ENCODE measurements at places on chromosomes 16 and 17.
A peak's percentile ranks its signal among the peaks of the same experiment; 100 is the strongest.

GRCh38 chr16:20799599-20799998, 6.7 kb downstream of the ERI2 start:
- DNase-seq, result no peak
- H3K27ac ChIP-seq, result no peak overlapping the region
- H3K4me3 ChIP-seq, result no peak overlapping the region
- peaks cover 13% of the 10 kb centered on the region for H3K36me3 ChIP-seq

GRCh38 chr17:79991140-79991923, 44.3 kb downstream of the TBC1D16 start:
- H3K4me1 ChIP-seq, result peaks cover 26% of the 10 kb centered on the region
- no peaks in the 10 kb centered on the region for H3K27me3 ChIP-seq
- no peak overlapping the region for H3K27ac ChIP-seq
- no peaks in the 10 kb centered on the region for H3K36me3 ChIP-seq
- DNase-seq, result peak; percentile 91

- no peak overlapping the region for H3K4me3 ChIP-seq
- H3K36me3 ChIP-seq, result no peaks in the 10 kb centered on the region
- DNase-seq, result no peak
- H3K4me1 ChIP-seq, result no peaks in the 10 kb centered on the region
- H3K27ac ChIP-seq, result no peak overlapping the region
These were observed 36.2 kb downstream of the C16orf82 start for GRCh38 chr16:27102701-27103575.

GRCh38 chr16:563072-563644, 3.0 kb downstream of the PRR35 start:
- H3K36me3 ChIP-seq, result no peaks in the 10 kb centered on the region
- H3K4me1 ChIP-seq, result peaks cover 11% of the 10 kb centered on the region
- no peak overlapping the region for H3K4me3 ChIP-seq
- peaks cover 7% of the 10 kb centered on the region for H3K27me3 ChIP-seq
- H3K27ac ChIP-seq, result no peak overlapping the region

DNA sequence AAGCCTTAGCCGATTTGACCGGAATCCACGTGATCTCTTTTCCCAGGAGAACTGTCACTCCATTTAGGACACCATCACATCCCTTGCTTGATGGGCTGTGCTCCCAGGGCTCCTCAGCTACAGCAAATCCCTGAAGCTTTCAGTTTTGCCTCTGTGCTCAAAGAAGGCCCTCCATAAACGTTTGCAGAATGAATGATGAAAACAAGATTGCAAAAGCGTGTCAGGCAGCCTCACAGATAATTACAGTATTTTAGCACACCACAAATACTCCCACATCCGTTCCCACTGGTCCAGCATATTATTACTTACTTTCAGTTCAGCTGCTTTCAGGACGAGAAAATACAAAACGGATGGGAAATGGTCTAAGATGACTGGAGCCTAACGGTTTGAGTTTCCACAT, 84.6 kb downstream of the USP31 start:
- peaks cover 3% of the 10 kb centered on the region for H3K27me3 ChIP-seq
- no peak overlapping the region for H3K4me3 ChIP-seq
- no peak for DNase-seq

GRCh38 chr17:13337864-13338371, 263.8 kb downstream of the HS3ST3A1 start:
- DNase-seq, result peak; percentile 14
- no peak overlapping the region for H3K27ac ChIP-seq
- peaks cover 33% of the 10 kb centered on the region for H3K27me3 ChIP-seq
- peaks cover 4% of the 10 kb centered on the region for H3K4me1 ChIP-seq
- H3K36me3 ChIP-seq, result no peaks in the 10 kb centered on the region

DNA sequence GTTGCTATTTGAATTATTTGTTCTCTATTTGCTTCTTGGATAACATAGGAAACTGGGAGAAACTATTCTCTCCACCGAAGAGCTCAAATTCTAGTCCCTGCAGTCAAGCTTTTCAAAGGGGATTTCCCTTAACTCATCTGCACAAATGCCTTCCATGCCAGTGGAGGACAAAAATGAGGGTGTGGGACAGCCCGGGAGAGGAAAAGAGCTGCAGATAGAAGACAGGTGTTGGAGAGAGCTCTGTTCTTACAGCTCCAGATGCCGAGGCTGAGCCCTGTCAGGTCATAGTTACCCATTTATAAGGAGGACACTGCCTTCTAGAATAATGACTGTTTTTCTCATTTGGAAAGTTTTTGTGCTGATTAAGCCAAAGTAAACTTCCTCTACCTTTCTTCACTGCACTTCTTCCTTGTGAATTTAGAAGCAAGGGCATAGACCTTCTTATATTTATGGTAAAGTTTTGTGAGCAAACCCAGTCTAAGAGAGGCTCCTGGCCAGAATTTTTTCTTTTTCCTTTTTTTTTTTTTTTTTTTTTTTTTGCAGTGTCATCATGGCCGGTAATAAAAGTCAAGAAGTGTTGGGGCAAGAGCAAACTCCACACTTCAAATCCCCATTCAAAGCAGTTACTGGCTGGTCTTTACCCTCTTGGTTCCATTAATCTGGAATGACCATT, 177.2 kb downstream of the ABCC12 start:
- H3K27ac ChIP-seq, result no peak overlapping the region
- H3K27me3 ChIP-seq, result no peaks in the 10 kb centered on the region
- H3K4me3 ChIP-seq, result no peak overlapping the region
- no peak for DNase-seq

- H3K36me3 ChIP-seq, result peaks cover 17% of the 10 kb centered on the region
- no peaks in the 10 kb centered on the region for H3K4me1 ChIP-seq
- H3K27ac ChIP-seq, result no peak overlapping the region
- DNase-seq, result no peak
- H3K27me3 ChIP-seq, result no peaks in the 10 kb centered on the region
These were observed 9.0 kb downstream of the TTYH2 start for GRCh38 chr17:74222399-74222798.

DNA sequence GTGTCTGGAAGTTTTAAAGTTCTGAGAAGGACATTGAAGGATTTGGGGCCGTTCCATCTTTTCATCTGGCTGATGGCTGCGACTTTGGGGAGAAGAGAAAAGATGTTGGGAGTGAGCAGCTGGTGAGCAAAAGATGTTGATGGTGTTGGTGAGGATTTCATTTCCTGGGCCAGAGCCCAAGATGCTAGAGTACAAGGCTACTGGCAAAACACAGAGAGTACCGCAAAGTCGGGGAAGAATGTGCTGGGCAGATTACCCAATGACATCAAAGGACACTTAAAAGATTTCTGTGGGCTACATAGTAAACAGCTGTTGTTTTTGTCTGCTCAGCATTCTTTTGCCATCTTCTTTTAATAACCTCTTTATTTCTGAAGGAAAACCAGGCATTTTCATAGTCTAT, 49.4 kb upstream of the GAS7 start:
- H3K27ac ChIP-seq, result no peak overlapping the region
- no peak for DNase-seq
- no peak overlapping the region for H3K4me3 ChIP-seq
- H3K27me3 ChIP-seq, result no peaks in the 10 kb centered on the region

GRCh38 chr17:82320140-82320840, 2.9 kb upstream of the CD7 start:
- no peak overlapping the region for H3K27ac ChIP-seq
- peaks cover 42% of the 10 kb centered on the region for H3K36me3 ChIP-seq
- DNase-seq, result no peak
- peaks cover 35% of the 10 kb centered on the region for H3K4me1 ChIP-seq

- H3K36me3 ChIP-seq, result peaks cover 44% of the 10 kb centered on the region
- H3K27me3 ChIP-seq, result no peaks in the 10 kb centered on the region
- H3K4me3 ChIP-seq, result no peak overlapping the region
- DNase-seq, result no peak
- no peak overlapping the region for H3K27ac ChIP-seq
These were observed 188.5 kb upstream of the C17orf78 start for GRCh38 chr17:37187262-37187661.

- peaks cover 1% of the 10 kb centered on the region for H3K36me3 ChIP-seq
- H3K27me3 ChIP-seq, result no peaks in the 10 kb centered on the region
- H3K27ac ChIP-seq, result no peak overlapping the region
- H3K4me1 ChIP-seq, result peaks cover 2% of the 10 kb centered on the region
- no peak overlapping the region for H3K4me3 ChIP-seq
- DNase-seq, result no peak
These were observed 48.9 kb downstream of the FBXL20 start for GRCh38 chr17:39352511-39352910.

GRCh38 chr16:35131429-35131828, 1672.0 kb downstream of the TP53TG3F start:
- H3K27ac ChIP-seq, result no peak overlapping the region
- no peak for DNase-seq
- no peak overlapping the region for H3K4me3 ChIP-seq
- no peaks in the 10 kb centered on the region for H3K4me1 ChIP-seq
- H3K36me3 ChIP-seq, result no peaks in the 10 kb centered on the region
- no peaks in the 10 kb centered on the region for H3K27me3 ChIP-seq

- no peak overlapping the region for H3K4me3 ChIP-seq
- H3K27ac ChIP-seq, result no peak overlapping the region
- no peak for DNase-seq
- H3K4me1 ChIP-seq, result no peaks in the 10 kb centered on the region
- no peaks in the 10 kb centered on the region for H3K27me3 ChIP-seq
- H3K36me3 ChIP-seq, result no peaks in the 10 kb centered on the region
These were observed 27.0 kb downstream of the RSL1D1 start for GRCh38 chr16:11824362-11824761.

GRCh38 chr16:3770530-3770929, 53.2 kb upstream of the TRAP1 start:
- DNase-seq, result no peak
- no peak overlapping the region for H3K27ac ChIP-seq
- H3K4me3 ChIP-seq, result no peak overlapping the region
- H3K36me3 ChIP-seq, result peaks cover 38% of the 10 kb centered on the region

- peaks cover 59% of the 10 kb centered on the region for H3K27me3 ChIP-seq
- H3K4me3 ChIP-seq, result peak overlapping the region; percentile 69
- no peak overlapping the region for H3K27ac ChIP-seq
- peaks cover 32% of the 10 kb centered on the region for H3K4me1 ChIP-seq
- no peaks in the 10 kb centered on the region for H3K36me3 ChIP-seq
These were observed 2.0 kb downstream of the GNAO1 start for GRCh38 chr16:56192986-56193945.

- H3K36me3 ChIP-seq, result peaks cover 3% of the 10 kb centered on the region
- peak overlapping the region; percentile 85 for H3K27ac ChIP-seq
These were observed 3.1 kb upstream of the MED11 start for GRCh38 chr17:4728124-4728523.

Measured in activated CD4-positive, alpha-beta memory T cell treated with anti-CD3 and anti-CD28 coated beads for 36 hours (primary cell).